ENCODE measurements at places on chromosomes 7 and 10.

DNA sequence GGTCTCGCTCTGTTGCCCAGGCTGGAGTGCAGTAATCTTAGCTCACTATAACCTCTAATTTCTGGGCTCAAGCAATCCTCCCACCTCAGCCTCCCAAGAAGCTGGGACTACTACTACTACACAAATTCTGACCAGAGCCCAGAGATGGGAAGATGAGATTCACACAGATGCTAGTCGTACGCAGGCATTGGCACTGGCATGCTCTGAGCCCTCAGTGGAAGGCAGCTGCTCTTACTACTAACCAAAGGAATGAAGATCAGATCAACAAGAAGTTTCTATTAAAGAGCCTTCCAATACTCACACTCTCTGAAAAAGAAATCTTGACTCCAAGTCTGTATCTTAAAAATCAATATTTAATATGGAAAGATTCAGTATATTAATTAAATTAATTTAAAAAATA, 10.7 kb downstream of the GDF2 start:
- DNase-seq = no peak

DNA sequence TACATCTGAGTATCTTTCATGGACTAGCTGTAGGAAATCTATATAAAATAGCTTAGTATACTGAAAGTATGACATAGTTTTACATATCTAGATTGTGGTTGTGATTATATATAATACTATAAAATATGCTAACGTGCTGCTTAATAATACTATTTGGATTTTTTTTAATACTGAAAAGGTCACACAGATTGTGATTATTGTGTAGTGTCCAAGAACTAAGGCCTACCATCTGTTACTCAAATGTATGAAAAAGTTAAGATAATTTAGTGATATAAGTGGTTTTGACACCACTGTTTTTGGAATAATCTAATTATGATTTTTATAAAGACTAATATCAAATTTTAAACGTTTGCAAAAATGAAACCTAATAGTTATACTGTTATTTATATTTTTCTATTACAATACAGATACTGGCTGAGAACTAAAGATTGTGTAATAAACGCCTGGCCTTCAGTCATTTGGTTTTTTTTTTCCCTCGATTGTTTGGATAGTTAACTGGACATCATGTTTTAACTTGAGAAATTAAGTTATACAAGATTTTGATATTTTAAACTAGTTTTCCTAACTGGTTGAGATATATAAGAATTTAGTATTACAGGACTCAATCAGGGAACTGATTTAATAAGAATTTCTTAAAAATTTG, 12.6 kb downstream of the PTEN start:
- DNase-seq = no peak

- no peak for DNase-seq
Observed at GRCh38 chr10:22626784-22627183, 87.6 kb downstream of the PIP4K2A start.

DNA sequence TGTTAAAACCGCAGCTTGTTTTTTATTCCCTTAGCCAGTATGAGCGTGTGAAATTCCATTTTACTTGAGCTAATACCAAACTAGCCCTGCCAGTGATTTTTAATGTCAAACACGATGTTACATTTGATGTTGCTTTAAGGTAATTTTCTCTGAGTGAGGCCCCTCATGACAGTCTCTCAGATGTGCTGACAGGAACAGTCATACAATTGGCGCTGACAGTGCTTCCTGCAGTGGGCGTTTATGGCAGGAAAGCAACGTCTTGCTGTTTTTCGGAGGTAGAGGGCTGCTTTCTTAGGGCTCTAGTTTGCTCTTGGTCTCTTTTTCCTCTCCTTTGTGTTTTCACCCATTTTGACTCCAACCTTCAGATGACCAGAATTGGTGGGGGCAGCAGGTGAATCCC, 19.3 kb downstream of the PON1 start:
- no peak for DNase-seq

- no peak for DNase-seq
Observed at GRCh38 chr7:31896925-31897324, 173.3 kb downstream of the PDE1C start.

Measured in inflammatory macrophage (primary cell).